ENCODE measurements at places on chromosomes 11 and 22.

GRCh38 chr11:73652046-73652730 lies 5.8 kb downstream of the PLEKHB1 start:
- DNase-seq: peak; percentile 66

DNA sequence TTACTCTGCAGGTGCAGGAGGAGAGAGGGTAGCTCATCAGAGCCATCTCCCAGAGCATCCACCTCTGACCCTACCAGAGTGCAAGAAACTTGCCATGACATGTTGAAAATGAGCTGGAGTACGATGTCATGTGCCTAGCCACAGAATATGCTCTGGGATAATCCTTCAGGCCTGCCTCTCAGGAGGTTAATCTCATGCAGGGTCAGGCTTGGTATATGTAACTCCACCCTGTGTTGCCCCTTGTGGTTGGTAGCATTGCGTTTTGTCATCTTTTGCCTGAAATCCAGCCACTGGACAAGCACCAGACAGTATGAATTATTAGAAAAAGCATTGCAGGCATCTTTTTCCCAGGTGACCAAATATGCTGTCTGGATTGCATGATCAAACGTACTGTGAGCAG lies 36.2 kb downstream of the CNTF start:
- DNase-seq: no peak

GRCh38 chr11:11550534-11550933 lies 71.3 kb downstream of the GALNT18 start:
- no peak for DNase-seq

- no peak for DNase-seq
These were observed 28.1 kb downstream of the TENM4 start for GRCh38 chr11:79412761-79413160.

GRCh38 chr11:36590513-36590912 lies 3.8 kb upstream of the IFTAP start:
- DNase-seq: no peak

- DNase-seq: no peak
These were observed 41.1 kb downstream of the TNRC6B start for GRCh38 chr22:40218723-40219294.

- DNase-seq: peak; percentile 73
These were observed 74.7 kb upstream of the DRD2 start for GRCh38 chr11:113549611-113550578.

GRCh38 chr11:119720311-119720913 lies 8.6 kb downstream of the NECTIN1 start:
- no peak for DNase-seq

- DNase-seq: peak; percentile 85
These were observed at the start of gene PLA2G3 for GRCh38 chr22:31139866-31140716. Gene PLA2G3, minus strand, starts transcription at chr22:31140508. Its CDS starts 154 bp downstream, at chr22:31140354.

DNA sequence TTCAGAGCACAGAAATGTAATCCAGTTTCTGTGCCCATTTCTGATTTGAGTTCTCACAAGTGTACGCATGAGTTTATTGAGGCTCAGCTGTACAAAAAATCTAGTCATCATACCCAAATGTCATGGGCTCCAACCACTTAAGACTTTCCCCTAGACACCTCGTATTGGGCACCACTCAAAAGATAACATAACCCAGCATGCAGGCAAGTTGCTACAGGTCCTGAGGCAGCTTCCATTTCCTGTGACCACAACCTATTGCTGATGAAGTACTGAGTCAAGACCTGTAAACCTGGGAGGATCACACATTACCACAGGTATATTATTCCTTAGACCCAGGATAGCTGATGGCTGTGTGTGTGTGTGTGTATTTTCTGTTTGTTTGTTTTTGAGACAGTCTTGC lies 95.2 kb downstream of the MRTFA start:
- DNase-seq: no peak

DNA sequence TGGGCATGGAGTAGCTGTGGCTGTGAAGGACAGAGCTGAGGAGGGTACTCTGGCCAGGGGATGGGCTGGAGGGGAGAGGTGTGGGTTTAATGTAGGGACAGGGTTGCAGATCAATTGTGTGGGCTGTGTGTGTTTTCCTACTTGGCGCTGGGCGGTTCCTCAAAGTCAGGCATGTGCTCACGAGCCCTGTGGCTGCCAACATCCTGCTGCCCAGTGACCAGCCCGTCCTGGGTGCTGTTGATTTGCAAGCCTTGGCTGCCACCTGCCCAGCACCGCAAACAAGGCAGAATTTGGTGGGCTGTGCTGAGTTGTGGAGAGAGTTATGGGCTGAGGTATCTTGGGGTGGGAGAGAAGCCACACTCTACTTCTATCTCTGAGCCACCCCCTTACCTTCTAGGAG lies 69.2 kb downstream of the SCN3B start:
- DNase-seq: no peak

DNA sequence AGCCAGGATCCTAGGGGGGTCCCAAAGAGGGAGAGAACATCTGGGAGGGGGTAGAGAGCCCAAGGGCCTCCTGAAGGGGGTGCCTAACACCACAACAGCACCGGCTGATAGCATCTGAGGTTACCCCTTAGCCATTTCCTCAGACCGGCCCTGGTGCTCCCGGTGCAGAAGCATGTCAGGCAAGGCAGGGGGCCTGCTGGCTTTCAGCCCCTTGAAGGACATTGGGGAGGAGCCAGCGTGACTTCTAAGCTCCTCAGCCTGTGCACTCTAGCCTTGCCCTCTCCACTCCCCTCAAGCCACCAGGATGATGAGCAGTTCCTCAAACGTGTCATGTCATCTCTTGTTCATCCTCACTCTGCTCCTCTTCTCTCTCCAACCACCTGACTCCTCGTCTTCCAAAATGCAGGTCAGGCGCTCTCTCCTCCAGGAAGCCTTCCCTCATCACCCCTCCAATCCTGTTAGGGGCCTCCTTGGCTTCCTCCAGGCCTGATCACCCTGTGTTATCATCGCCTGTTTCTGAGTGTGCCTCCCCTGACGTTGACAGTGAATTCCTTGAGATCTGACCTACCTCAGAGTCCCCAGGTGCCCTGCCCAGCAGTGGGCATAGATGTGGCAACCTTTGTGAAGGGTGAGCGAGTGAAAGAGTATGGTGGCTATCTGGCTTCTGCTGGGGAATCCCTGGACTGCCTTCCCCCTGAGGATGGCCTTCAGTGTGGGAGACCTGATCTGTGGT lies 6.1 kb downstream of the P2RY2 start:
- no peak for DNase-seq

DNA sequence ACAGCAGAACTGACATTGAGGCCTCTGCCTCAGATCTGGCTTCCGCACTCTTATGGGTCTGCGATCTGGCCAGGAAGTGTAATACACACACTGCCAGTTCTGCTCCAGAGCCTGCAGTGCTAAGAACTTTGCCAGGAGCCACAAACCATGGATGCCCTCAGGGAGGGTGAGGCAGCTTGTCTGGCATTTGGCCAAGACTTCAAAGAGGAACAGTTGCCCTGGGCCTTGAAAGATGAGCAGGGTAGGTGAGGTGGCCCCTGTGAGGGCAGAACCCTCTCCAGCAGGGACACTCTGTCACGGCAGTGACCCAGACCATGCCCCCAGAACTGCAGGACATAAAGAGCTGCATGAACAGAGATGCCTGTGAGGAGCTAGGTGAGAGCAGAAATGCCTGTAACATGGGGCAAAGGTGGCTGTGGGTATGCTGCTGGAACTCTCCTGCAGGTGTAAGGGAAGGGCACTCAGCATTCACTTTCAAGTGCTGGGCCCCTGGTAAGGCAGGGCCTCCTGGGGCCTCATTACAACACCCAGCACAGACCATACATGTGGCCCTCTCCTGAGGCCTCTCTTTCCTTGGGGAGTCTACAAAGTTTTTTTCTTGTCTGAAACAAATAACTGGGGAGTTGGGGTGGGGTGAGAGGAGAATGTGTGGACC lies 47.3 kb downstream of the NEU3 start:
- peak; percentile 88 for DNase-seq

DNA sequence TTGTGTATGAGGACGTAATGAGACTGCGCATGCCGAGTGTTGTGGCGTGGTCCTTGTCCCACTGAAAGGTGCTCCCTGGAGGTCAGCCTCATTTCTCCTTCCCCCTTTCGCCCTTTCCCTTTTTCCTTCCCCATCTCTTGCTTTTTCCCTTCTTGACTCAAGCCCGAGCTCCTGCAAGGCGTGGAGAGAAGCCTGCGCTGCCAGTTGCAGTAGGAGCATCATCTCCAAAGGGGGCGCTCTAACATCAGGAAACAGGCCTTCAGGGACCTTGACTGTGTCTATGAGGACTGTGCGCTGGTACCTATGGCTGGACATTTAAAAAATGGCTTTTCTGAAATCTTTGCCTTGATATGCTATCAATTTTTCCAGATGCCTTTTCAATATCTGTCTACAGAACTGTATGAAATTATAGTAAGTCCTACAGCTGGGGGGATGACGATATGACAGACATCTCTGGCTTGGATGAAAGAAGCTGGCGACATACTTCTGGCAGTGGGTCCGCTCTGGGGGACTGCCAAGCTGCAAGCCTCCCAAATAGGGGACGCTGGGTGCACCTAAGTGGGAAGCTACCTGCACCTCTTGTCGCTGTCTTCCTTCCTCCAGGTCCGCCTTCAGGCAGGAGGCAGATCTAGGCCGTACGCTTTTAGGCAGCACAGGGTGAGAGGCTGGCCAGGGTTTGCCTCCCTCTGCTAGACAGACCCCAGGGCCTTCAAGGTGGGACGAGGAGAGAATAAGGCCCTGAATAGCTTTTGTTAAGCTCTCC lies 96.5 kb downstream of the NXPE2 start:
- peak; percentile 42 for DNase-seq

GRCh38 chr22:22888571-22889353 lies 1.1 kb downstream of the IGLL5 start:
- no peak for DNase-seq

- DNase-seq: no peak
These were observed 160.2 kb upstream of the LARGE1 start for GRCh38 chr22:34080433-34080832.

DNA sequence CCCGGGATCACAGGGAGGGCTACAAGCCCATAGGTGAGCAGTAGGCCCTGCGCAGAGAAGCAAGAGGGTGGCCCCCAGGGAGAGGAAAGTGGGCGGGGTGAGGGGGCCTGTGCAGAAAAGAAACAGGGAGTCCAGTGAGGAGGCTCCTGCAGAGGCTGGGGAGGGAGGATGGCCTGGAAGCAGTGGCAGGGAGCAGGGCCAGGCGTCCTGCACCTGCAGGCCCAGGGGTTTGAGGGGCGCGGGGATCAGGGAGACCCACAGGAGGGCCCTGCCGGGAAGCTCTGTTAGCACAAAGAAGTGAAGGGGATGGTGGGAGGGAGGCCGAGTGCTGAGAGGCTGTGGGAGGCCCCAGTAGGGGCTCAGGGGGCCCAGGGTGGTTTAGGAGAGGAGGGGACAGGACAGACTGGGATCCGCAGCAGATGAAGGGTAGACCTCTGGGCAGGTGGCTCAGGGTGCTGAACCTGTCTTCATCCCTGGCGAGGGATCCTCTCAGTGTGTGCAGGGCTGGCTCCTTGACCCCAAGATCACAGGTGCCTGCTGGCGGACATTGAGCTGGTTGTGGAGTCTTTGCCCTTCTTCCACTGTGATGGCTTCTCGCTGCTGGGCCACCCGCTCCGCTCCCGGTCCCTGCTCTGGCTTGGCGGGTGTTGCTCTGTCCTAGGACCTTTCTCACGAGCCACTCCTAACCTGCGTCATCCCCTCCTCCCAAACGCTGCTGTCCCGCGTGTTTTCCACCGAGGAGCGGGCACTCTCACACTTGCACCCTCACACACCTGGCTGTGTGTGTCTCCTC lies 31.8 kb upstream of the CELSR1 start:
- DNase-seq: no peak

- no peak for DNase-seq
These were observed 1598.1 kb downstream of the FAM181B start for GRCh38 chr11:81135570-81135969.

DNA sequence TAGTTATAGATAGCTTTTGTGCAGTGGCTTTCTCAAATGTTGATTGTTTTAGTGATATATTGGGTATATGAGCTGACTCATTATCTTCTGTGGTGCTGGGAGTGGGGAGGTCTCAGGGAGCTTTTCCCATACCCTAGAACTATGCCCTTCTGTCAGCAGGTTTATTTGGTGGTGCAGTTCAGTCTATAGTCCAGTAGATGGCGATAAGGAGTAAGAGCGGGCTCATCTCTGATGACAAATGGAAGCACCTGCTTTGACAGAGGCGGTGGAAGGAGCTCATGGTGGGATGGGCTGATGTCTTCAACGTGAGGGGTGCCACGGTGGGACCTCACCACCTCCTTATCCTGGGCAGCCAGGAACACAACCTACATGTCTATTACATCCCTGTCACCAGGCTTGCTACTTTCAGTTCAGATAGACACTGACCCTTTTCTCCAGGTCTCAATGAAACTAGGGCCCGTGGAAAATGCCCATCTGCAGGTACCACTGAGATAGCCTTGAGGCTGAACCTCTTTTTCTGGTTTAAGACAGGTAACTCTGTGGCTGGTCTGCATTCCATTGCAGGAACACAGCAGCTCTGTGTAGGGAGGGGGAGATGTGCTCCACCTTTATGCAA lies 13.0 kb upstream of the OR6A2 start:
- no peak for DNase-seq

DNA sequence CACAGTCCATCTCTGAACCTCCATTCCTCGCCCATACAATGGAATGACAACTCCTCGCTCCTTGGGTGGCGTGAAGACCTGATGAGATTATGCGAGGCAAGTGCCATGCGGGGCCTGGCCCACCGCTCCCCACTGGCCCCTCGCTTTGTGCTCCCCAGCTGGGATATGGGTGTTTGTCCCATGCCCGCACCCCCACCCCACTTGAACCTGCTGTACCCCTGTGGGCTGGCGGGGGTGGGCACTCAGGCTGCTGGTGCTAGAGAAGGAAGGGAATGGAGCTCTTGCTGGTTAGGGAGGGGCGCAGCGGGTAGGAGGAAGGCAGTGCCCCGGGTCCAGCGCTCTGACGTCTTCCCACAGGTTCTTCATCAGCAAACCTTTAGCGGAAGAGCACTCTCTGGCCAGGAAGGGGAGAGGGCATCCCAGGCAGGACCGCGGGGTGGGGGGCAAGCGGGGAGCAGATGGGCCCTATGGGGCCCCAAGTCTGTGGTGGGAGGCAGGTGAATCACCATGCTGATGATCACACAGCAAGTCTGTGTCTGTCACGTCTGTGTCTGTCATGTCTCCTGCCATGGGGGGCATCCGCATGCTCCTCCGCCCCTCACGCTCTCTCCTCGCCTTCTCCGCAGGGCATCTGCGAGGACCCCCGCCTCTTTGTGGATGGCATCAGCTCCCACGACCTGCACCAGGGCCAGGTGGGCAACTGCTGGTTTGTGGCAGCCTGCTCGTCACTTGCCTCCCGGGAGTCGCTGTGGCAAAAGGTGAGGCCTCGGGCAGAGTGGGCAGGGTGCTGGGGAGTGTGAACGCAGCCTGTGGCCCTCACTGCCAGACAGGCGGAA lies 9.4 kb upstream of the OMP start:
- no peak for DNase-seq

DNA sequence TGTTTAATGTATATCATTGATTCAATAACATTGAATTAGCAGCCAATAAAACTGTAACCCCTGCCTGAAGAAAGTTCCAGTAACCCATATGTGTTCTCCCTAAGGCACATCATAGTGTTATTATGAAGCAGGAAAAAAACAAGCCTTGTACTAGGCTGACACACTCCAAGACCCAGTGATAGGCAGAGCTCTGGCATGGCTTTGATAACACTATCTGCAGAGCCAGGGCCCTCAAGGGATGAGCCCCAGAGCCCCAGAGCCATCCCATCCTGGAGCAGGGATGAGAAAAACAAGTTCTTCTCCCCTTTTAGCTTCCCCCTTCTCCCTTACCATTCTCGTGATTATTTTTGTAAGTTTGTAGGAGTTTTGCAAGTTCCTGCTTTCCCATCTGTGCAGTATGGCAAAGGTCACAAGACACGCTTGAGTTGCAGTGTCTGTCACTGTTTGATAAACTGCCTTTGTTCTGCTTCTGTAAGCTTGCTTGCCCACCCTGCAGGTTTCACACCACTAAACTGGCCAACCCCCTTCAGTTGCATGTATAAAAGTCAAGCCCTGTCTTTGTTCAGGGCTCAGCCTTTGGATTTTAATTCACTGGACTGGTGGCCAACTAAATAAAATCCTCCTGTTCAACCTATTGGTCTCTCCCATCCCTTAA lies 22.3 kb upstream of the GUCY1A2 start:
- DNase-seq: no peak
